ENCODE measurements at places on chromosomes 7 and 10. TPM values are rescaled to one million over a fixed set of nuclear protein-coding genes. Genes with fewer than 3 reads are reported as not detected.

DNA sequence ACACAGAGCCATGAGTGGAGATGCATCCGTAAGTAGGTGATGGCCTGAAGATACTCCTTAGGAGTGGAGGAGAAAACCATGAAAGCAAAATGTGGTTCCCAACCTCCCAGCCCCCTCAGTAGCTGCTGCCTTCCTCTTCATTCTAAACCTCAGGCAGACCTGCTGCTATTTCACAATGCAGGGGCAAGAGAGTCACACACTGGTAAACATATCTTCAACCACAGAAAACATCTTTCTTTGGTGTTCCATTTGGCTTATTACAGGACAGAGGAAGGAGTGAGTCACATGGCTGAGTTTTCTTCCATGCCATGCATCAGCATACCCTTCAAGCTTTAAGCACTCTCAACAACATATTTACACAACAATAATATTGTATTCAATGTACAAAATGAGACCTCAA is 342.1 kb downstream of the BMPER start:
- no peak for DNase-seq
- no peak overlapping the region for H3K4me3 ChIP-seq
- no peak overlapping the region for H3K27ac ChIP-seq
- no peaks in the 10 kb centered on the region for H3K4me1 ChIP-seq
- H3K36me3 ChIP-seq = no peaks in the 10 kb centered on the region

Gene ENO4
- not detected for total RNA-seq

Gene OGDHL
- 0.10 TPM for total RNA-seq

- no peak overlapping the region for H3K4me3 ChIP-seq
- H3K4me1 ChIP-seq = no peaks in the 10 kb centered on the region
- H3K36me3 ChIP-seq = no peaks in the 10 kb centered on the region
- H3K27ac ChIP-seq = no peak overlapping the region
- no peak for DNase-seq
Observed at GRCh38 chr7:1210321-1210978, 22.2 kb upstream of the UNCX start.

Gene RTKN2
- 2.2 TPM for total RNA-seq

Gene TPST1
- total RNA-seq = 1.8 TPM

GRCh38 chr7:37287131-37287855 is 161.4 kb downstream of the ELMO1 start:
- DNase-seq = no peak
- H3K4me3 ChIP-seq = no peak overlapping the region
- peaks cover 3% of the 10 kb centered on the region for H3K36me3 ChIP-seq

GRCh38 chr10:122981066-122981464 is 864 bp downstream of the PSTK start:
- peaks cover 16% of the 10 kb centered on the region for H3K4me1 ChIP-seq
- DNase-seq = no peak
- H3K27ac ChIP-seq = peak overlapping the region; percentile 97
- peaks cover 6% of the 10 kb centered on the region for H3K27me3 ChIP-seq
- peak overlapping the region; percentile 81 for H3K4me3 ChIP-seq
- H3K36me3 ChIP-seq = no peaks in the 10 kb centered on the region

- no peaks in the 10 kb centered on the region for H3K4me1 ChIP-seq
- no peak for DNase-seq
- H3K4me3 ChIP-seq = no peak overlapping the region
- peaks cover 9% of the 10 kb centered on the region for H3K27me3 ChIP-seq
- H3K27ac ChIP-seq = no peak overlapping the region
Observed at GRCh38 chr7:2617325-2617905, 14.4 kb upstream of the TTYH3 start.

DNA sequence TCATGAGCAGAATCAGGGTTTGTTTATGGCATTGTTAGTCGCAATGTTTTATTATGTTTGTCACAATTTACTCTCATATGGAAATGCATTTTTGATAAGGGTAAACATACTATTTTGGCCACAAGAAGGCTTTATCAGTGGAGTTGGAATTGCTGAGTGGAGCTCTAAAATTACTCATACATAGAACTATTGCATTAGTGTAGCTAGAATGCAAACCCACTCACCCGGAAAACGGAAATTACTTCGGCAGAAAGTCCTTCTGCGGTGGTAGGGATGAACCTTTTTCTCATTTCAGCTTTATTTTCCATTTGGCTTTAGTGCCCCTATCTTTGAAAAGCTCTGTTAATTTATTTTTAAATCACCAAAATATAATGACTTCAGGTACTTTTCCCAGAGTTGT is 42.8 kb upstream of the NPY start:
- no peaks in the 10 kb centered on the region for H3K4me1 ChIP-seq
- no peak for DNase-seq
- peaks cover 8% of the 10 kb centered on the region for H3K27me3 ChIP-seq
- H3K4me3 ChIP-seq = no peak overlapping the region
- H3K27ac ChIP-seq = no peak overlapping the region

Gene SLIT1
- total RNA-seq = 0.71 TPM

DNA sequence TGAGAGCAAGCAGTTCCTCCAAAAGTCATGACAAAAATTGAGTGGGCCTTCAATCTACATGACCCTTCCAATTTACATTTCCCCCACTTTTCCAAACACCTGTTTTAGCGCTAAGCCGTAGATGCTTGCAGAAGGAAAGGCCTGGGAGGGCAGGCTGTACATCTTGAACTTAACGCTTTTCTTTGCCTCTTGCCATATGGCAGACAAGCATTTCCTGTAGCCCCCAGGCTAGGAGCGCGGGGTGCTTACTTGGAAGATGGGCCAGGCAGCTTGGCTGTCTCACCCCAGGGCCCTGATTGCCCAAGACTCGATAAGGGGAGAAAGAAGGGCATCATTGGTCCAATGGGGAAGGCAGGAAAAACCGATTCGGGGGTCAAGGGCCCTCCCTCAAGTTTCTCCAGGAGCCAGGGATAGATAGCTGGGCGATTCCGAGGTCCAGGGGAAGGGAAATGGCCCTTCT is 1.8 kb downstream of the HOXA10 start:
- H3K36me3 ChIP-seq = peaks cover 5% of the 10 kb centered on the region
- peak overlapping the region; percentile 69 for H3K27ac ChIP-seq
- DNase-seq = no peak
- H3K4me1 ChIP-seq = peaks cover 15% of the 10 kb centered on the region

DNA sequence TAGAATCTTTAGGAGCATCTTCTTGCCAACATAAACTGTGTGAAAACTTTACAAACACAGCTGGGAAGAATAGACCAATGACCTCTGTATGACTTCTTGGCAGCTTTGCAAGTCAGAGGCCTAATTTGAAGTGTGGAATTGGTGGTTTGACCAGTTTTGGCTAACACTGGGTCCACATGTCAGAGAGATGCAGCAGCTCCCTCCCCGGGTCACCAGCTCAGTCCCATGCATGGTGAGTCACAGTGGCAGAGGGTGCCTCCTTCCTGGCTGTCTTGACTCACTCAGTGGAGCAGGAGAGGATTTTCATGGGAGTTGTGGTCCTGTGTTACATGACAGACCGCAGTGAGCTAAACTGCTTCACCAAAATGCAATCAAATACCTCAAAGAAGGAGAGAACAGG is 8.2 kb upstream of the STARD3NL start:
- H3K27ac ChIP-seq = no peak overlapping the region
- H3K27me3 ChIP-seq = peaks cover 12% of the 10 kb centered on the region
- peaks cover 6% of the 10 kb centered on the region for H3K4me1 ChIP-seq
- H3K4me3 ChIP-seq = no peak overlapping the region
- H3K36me3 ChIP-seq = no peaks in the 10 kb centered on the region
- no peak for DNase-seq

DNA sequence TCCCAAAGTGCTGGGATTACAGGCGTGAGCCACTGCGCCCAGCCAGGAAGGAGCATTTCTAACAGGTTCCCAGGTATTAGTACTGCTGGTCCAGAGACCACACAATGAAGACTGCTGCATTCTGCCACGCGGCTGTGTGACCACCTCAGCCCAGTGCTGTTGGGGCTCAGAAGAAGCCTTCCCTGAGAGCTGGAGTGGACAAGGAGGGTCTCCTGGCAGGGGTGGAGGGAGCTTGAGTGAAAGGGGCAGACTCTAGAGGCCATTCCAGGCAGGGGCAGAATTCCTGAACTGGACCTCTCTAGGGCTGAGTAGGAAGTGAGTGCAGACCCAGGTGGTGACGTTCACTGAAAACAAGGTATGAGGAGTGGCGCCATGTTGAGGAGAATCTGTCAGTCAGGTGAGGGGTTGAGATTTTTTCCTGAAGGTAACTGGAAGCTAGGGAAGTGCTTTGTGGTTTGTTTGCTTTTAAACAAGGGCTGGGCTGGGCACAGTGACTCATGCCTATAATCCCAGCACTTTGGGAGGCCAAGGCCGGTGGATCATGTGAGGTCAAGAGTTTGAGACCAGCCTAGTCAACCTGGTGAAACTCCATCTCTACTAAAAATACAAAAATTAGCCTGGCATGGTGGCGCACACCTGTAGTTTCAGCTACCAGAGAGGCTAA is 67.6 kb downstream of the TACC2 start:
- no peaks in the 10 kb centered on the region for H3K4me1 ChIP-seq
- H3K4me3 ChIP-seq = no peak overlapping the region
- no peaks in the 10 kb centered on the region for H3K36me3 ChIP-seq
- H3K27me3 ChIP-seq = no peaks in the 10 kb centered on the region

Gene HOXA2
- not detected for total RNA-seq

DNA sequence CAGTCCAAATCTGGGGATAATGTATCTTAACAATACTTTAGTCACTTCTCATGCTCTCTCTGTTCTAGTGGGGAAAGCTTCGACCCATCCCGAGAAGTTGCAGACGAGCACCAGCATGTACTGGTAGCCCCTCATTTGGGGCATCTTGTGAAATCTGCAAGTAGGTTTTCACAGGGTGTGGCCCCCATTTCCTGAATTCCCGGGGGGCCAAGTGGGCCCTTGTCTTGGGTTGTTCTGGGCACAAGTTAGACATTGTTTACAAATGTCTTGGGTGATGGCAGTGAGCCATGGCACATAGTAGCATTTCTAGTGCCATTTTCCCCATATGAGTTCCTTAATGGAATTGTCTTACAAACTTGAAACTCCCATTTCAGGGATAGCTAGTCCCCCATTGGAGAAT is 216.7 kb upstream of the KCND2 start:
- DNase-seq = no peak
- no peaks in the 10 kb centered on the region for H3K27me3 ChIP-seq
- H3K4me3 ChIP-seq = no peak overlapping the region
- no peaks in the 10 kb centered on the region for H3K4me1 ChIP-seq

Gene NAT16
- total RNA-seq = not detected

DNA sequence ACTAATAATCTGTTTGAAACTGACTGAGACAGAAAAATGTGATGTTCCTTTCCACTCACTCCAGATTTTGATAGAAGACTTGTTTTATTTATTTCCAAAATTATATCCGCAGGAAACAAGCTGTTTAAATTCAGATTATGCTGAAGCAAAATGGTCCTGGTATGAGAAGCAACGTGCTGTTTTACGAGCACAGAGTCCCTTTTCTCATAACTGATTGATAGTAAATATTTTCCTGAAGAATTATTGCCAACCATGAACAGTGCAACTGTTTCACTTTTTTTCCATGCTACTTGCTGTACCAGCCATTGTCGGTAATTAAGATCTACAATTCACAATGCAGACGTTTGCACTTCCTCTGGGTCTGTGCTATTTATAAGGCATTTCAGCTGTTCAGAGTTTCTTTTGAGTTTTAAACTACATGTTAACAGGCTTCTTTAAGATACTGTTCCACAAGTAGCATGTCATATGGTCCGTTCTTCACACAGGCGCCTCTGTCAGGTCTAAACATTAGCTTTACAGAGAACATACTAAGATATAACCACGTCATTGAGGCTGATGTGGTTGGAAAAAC is 103.8 kb downstream of the POLL start:
- peaks cover 4% of the 10 kb centered on the region for H3K27me3 ChIP-seq
- peaks cover 2% of the 10 kb centered on the region for H3K36me3 ChIP-seq
- no peaks in the 10 kb centered on the region for H3K4me1 ChIP-seq
- no peak for DNase-seq
- no peak overlapping the region for H3K4me3 ChIP-seq
- no peak overlapping the region for H3K27ac ChIP-seq

Gene FAM20C
- not detected for total RNA-seq

Gene MMD2
- total RNA-seq = not detected

DNA sequence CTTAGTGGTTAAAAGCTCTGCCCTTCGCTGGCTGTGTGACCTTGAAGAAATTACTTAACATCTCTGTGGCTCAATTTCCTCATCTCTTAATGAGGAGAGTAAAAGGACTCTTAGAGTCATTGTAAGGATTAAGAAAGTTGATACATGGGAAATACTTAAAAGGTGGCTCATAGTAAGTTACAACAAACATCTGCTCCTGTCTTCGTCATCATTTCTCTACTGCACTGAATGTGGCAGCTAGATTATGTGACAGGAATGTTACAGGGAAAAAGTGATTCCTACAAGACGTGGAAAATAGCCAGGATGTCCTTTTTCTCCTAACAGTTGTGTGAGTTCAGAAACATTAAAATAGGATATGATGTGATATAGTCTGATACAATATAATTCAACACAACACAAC is 184.7 kb downstream of the FRMD4A start:
- H3K4me3 ChIP-seq = no peak overlapping the region
- H3K4me1 ChIP-seq = no peaks in the 10 kb centered on the region
- H3K27me3 ChIP-seq = peaks cover 19% of the 10 kb centered on the region
- no peaks in the 10 kb centered on the region for H3K36me3 ChIP-seq

DNA sequence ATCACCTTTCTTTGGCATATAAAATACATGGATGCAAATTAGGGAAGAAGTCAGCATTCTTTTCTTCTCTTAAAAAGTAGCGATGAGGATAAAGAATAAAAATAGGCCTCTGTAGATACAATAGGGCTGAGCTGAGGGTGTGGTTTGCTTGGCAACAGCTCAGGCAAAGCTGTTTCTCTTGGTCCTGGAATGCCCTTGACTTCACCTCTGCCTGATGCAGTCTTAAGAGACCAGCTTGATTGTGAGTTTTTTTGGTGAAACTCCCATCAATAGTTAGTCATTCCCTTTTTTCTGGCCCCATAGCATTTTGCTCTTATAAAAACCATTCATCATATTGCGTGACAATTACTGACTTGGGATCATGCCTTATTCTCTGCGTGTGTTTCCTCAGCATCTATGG is 42.1 kb upstream of the MKLN1 start:
- no peaks in the 10 kb centered on the region for H3K27me3 ChIP-seq
- H3K4me1 ChIP-seq = no peaks in the 10 kb centered on the region
- no peak overlapping the region for H3K27ac ChIP-seq
- no peaks in the 10 kb centered on the region for H3K36me3 ChIP-seq

GRCh38 chr10:113133497-113134115 is 183.6 kb downstream of the TCF7L2 start:
- no peaks in the 10 kb centered on the region for H3K36me3 ChIP-seq
- no peaks in the 10 kb centered on the region for H3K4me1 ChIP-seq
- H3K4me3 ChIP-seq = no peak overlapping the region
- no peak overlapping the region for H3K27ac ChIP-seq
- no peak for DNase-seq

DNA sequence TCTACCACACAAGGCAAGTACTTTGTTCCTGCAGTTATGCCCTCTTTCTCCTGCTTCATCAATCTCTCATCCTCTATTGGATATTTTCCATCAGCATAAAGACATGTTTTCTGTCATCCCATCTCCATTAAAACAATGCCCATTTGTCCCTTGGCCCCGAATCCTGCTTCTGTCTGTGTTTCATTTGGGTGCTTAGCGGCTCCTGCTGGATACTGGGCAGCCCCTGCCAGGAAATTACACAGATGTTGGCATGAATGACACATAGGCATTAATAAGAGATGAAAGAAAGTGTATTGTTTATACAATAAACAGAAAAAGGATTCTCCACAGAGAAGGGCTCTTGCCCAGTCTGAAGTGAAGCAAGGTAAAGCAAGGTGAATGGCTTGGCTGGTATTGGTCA is 765.3 kb downstream of the REEP3 start:
- DNase-seq = no peak
- no peak overlapping the region for H3K27ac ChIP-seq
- no peaks in the 10 kb centered on the region for H3K4me1 ChIP-seq
- H3K27me3 ChIP-seq = no peaks in the 10 kb centered on the region
- H3K4me3 ChIP-seq = no peak overlapping the region
- no peaks in the 10 kb centered on the region for H3K36me3 ChIP-seq

Measured in activated CD8-positive, alpha-beta T cell treated with anti-CD3 and anti-CD28 coated beads, Interleukin-2, amount 10 ng/mL, durations not matched to agents 7 days and 5 days (primary cell).